Thyroid gland (tissue), 4 donors: ENCODE measurements at places on chromosomes 6 and 20. TPM values are rescaled to one million over a fixed set of nuclear protein-coding genes. Genes with fewer than 3 reads are reported as not detected.

Gene OR2H2
- total RNA-seq = not detected

GRCh38 chr6:96505363-96505762, 16.2 kb upstream of the UFL1 start:
- no peaks in the 10 kb centered on the region for H3K36me3 ChIP-seq
- H3K27ac ChIP-seq = no peak overlapping the region
- DNase-seq = no peak
- no peaks in the 10 kb centered on the region for H3K4me1 ChIP-seq
- no peaks in the 10 kb centered on the region for H3K27me3 ChIP-seq

GRCh38 chr6:138977646-138978167, 10.3 kb downstream of the REPS1 start:
- no peak overlapping the region for H3K27ac ChIP-seq
- no peaks in the 10 kb centered on the region for H3K36me3 ChIP-seq

GRCh38 chr6:30672445-30673253, at the start of gene DHX16:
DHX16 (minus strand) TSS chr6:30673006; CDS start chr6:30672841, 165 bp downstream.
- H3K36me3 ChIP-seq = peaks cover 31% of the 10 kb centered on the region
- H3K4me1 ChIP-seq = peaks cover 9% of the 10 kb centered on the region
- no peaks in the 10 kb centered on the region for H3K27me3 ChIP-seq
